ENCODE measurements at places on chromosomes 2 and 18. TPM values are rescaled to one million over a fixed set of nuclear protein-coding genes. Genes with fewer than 3 reads are reported as not detected.

The FN1 gene
- 9.3 TPM for polyA plus RNA-seq

The SLC5A7 gene
- polyA plus RNA-seq, result not detected

The OXER1 gene
- polyA plus RNA-seq, result 5.4 TPM

The WDR35 gene
- 4.8 TPM for polyA plus RNA-seq

The CDK15 gene
- polyA plus RNA-seq, result not detected

The DNAJC27 gene
- polyA plus RNA-seq, result 3.1 TPM

- H3K27me3 ChIP-seq, result no peaks in the 10 kb centered on the region
- no peak for DNase-seq
- no peaks in the 10 kb centered on the region for H3K36me3 ChIP-seq
These were observed 122.5 kb downstream of the FHOD3 start for GRCh38 chr18:36419900-36420531.

DNA sequence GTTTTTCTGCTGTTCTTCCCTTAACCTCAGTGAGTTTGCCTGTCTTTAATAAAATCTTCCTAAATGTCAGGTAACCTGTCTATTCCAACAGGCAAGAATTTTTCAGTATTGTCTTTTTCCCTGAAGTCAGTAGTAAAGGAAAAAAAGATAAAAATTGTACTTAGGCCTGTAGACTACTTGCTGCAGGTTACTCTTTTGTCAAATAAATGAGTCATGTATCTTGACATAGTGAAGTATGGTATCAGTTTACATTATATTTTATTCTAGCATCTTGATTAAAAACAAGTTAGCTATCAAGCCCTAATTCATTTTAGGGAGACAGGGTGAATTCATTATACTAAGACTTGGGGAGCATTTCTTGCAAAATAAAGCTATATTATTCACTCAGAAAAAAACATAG lies 59.8 kb downstream of the ITGA4 start:
- no peak overlapping the region for H3K4me3 ChIP-seq
- no peak overlapping the region for H3K27ac ChIP-seq
